ENCODE measurements at places on chromosomes 4 and X. TPM values are rescaled to one million over a fixed set of nuclear protein-coding genes. Genes with fewer than 3 reads are reported as not detected.

- DNase-seq, result no peak
Measured at GRCh38 chr4:39427520-39428114, 20.9 kb downstream of the KLB start.

GRCh38 chrX:15948318-15948660, 93.7 kb upstream of the AP1S2 start:
- no peak for DNase-seq

- DNase-seq, result no peak
Measured at GRCh38 chrX:120672841-120673530, 43.1 kb upstream of the C1GALT1C1 start.

The DUSP21 gene
- total RNA-seq, result not detected

GRCh38 chr4:106208481-106209460, 107.2 kb downstream of the TBCK start:
- no peak for DNase-seq

The HTN1 gene
- total RNA-seq, result not detected

GRCh38 chr4:186132577-186133242, 28.2 kb downstream of the FAM149A start:
- DNase-seq, result no peak

DNA sequence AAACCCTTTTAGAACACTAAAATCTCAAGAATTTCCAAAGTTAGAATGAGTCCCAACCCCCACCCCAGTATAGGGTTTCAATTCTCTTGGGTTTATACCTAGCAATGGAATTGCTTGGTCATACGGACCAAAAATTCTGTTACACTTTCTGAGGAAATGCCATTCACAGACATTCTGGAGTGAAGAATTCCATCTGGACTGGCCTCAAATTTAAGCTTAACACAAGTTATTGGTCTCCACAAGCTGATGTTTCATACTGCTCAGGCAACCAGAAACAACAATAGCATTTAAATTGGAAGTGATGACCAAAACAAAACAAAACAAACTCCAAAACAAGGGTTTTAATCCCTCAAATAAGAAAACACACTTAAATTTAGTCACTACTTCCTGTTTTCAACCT, 51.1 kb downstream of the GPC4 start:
- DNase-seq, result no peak

DNA sequence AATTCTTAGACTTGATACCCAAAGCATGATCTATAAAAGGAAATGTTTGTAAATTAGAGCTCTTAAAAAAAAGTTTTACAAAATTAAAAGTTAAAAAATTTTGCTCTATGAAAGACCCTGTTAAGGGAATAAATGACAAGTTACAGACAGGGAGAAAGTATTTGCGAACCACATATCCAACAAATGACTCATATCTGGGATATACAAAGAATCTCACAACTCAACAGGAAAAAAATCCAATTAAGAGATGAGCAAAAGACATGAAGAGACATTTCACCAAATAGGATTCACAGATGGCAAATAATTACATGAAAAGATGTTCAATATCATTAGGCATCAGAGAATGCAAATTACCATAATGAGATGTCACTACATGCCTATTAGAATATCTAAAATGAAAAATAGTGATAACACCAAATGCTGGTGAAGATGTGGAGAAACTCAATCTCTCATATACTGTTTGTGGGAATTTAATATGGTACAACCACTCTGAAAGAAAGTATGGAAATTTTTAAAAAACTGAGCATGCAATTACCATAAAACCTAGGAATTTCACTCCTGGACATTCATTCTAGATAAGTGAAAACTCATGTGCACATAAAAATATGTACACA, 100.8 kb upstream of the EOLA2 start:
- no peak for DNase-seq

GRCh38 chr4:63901304-63901703, 507.9 kb downstream of the TECRL start:
- DNase-seq, result no peak

DNA sequence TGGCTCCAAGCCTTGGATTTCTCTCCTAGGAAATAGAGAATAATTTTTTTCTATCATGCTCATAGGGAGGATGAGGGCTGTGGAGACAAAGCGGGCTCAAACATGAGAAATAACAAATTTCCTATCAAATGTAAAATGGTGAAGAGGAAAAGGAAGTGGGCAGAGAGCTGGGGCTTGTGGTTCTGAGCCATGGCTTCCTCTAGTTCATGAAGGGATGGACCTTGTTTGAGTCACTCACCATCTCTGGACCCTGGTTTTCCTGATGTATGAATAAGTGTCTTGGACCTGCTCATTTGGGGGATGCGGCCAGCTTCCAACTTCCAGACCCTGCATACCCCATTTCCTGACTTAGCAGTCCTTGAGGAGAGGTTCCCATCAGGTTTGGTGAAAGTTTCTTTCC, 63.0 kb downstream of the MSX1 start:
- no peak for DNase-seq

DNA sequence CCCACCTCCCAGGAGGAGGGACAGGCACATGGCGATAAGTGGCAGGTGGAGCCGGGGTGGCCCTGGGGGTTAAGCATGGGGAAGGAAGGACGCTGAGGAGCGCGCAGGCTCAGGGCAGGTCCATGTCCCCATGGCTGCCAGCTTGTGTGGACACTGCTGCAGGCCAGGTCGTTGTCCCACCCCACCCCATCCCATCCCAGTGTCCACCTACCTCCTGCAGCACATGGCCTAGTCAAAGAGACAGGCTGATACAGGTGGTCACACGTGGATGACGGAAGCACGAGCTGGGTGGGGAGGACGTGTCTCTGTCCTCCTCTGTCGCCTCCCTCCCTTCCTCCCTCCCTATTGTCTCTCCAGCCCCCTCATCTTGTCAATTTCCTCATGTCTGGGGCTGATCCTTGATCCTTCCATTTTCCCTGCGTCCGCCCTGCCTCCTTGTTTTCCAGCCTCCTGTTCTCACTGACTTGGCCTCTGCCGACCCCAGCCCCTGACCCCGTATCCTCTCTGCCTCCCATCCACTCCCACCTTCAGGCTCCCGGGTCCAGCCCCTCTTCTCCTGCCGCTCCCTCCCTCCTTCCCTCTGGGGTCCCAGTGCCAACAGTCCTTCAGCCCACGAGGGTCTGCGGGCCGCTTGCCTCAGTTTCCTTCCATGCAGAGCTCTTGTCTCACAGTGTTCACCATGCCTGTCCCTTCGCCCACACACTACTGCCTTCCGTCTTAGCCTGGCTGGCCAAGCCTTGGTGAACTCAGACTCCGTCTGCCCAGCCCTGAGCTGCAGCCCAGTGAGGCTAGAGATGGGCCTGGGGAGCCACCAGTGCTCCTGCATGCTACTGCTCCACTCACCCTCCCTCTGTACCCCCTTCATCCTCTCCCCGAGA, 15.5 kb upstream of the ADD1 start:
- no peak for DNase-seq

DNA sequence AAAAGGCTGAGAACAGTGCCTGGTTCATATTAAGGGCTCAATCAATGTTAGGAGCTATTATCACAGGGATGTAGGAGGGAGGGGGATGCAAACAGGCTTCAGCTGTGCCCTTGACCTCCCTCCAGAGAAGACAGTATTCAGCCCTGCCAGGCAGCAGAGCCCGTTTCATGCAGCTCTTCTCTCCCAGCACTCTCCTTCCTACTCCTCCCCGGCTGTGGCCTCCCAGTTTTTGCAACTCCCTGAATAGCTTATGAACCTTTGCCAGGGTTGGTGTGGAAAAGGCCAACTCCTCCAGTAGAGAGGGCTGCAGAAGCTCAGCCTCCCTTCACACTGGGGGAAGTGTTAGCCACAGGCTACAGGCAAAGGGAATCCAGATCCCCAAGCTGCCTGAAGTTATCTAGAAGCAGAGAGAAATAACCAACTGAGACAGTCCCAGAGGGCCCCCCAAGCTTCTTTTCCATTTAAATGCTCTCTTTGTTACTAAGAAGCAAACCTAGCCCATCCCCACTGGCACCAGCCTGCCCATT, 31.7 kb upstream of the APLN start:
- no peak for DNase-seq

DNA sequence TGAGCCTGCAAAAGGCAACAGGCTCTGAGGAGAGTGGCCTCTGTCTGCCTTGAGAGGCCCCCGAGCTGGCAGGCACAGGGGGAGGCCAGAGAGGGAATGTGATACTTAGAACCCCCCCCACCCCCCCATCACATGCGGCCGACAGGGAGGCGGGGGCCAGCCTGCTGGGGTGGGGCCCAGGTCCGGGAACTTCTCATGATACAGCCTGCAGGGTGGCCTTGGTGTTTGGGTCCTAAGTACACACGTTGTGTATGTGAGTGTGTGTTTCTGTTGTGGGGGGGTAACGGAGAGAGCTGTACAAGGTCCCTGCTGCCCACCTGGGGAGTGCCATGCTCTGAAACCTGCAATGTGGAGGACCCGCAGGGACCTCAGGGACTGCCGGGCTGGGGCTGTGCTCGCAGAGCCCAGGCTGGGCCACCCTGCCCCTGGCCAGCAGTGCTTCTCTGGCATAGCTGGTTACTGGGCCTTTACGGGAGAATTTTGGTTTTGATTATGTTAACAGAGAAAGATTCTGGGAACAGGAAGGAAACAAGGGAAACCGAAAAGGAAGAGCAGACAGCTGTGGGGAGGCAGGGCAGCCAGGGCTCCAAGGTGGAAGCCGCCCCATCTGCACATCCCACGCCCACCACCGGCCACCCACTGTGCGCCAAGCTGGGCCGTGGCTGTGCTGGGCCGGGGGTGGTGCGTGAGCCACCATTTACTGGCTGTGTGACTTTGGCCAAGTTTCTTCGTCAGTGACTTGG, 19.9 kb downstream of the SH3BP2 start:
- DNase-seq, result no peak

GRCh38 chrX:72685810-72686456, 28.2 kb downstream of the PHKA1 start:
- no peak for DNase-seq

- DNase-seq, result no peak
Measured at GRCh38 chr4:174172274-174172673, 111.2 kb downstream of the FBXO8 start.

GRCh38 chr4:159383562-159383931, 280.7 kb downstream of the RAPGEF2 start:
- no peak for DNase-seq

- DNase-seq, result no peak
Measured at GRCh38 chr4:41212616-41213203, 1.6 kb downstream of the APBB2 start.

- DNase-seq, result no peak
Measured at GRCh38 chrX:5876984-5877596, 351.6 kb downstream of the NLGN4X start.

DNA sequence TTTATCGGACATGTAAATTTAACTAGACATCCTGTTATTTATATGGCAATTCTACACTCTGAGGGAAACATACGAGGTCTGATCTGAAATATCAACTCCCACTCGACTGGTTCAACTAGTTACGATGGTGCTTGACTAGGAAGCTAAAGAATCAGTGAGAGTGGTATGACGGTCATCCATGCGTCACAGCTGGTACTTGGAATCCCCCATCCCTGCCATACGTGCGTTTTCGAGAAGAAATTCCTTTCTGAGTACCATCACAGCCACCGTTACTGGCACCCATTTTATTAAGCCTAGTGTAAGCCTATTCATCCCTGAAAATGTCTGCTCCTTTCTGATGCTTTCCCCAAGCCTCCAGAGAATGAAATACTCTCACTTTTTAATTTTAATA, 695 bp upstream of the PIGA start:
- peak; percentile 13 for DNase-seq

DNA sequence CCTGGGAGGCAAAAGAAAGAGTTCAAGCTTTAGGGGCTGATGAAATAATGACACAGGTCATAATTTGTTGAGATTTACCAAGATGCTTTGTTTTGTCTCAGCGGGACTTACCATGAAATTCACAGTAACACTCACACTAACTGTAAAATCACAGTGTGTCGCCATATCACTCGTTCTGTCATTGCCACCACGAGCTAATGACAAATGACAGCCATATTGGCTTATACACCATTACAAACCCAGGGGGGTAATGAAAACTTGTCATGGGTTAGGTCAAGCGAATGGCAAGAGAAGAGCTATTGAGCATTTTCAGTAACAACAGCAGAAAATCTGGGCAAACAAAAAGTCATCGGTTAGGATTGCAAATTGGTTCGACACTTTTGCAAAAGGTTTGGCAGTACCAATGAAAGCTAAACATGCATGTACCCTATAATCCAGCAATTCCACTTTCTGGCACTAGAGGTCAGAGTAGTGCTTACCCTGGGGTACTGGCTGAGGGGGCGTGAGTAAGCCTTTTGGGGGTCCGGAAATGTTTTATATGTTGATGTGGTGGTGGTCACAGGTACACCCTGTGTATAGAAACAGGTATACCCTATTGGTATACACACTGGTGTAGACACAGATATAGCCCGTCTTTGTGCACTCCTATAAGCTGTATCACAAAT, 83.9 kb upstream of the RAI2 start:
- DNase-seq, result peak; percentile 22

The EDA2R gene
- total RNA-seq, result 3.0 TPM

The MAPK10 gene
- not detected for total RNA-seq

The FAM184B gene
- total RNA-seq, result not detected

- DNase-seq, result no peak
Measured at GRCh38 chr4:106677213-106677612, 308.6 kb upstream of the GIMD1 start.

- DNase-seq, result peak; percentile 44
Measured at GRCh38 chr4:165301833-165302232, 25.6 kb upstream of the MSMO1 start.

GRCh38 chr4:73376251-73376650, 27.8 kb upstream of the ALB start:
- no peak for DNase-seq

The TEX13B gene
- total RNA-seq, result not detected

The ODAM gene
- not detected for total RNA-seq

The YY2 gene
- 2.0 TPM for total RNA-seq

The HTR2C gene
- total RNA-seq, result not detected

GRCh38 chr4:171583790-171584189, 229.4 kb upstream of the GALNTL6 start:
- no peak for DNase-seq

The MORF4L2 gene
- total RNA-seq, result 126 TPM

DNA sequence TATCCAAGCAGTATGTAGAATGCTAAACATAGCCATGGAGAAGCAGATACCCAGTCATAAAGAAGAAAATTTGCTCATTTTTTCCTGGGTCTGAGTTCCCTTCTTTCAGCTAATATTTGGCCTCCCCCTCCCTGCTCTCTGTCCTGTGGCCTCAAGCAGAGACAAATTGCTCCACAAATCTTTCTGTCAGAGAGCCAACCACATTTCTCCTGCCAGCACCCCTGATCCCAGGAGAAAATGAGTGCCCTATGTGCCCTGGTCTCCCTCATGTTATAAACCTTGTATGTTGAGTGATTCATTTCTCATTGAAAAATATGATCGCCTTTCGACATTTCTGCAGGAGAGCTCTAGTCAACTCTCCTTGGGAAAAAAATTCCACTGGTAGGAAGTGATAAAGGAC, 82.0 kb downstream of the TMEM156 start:
- no peak for DNase-seq

The ZNF595 gene
- 11.8 TPM for total RNA-seq

The RAB41 gene
- not detected for total RNA-seq

- no peak for DNase-seq
Measured at GRCh38 chrX:28552322-28552721, 34.9 kb upstream of the IL1RAPL1 start.

The GCNA gene
- 5.9 TPM for total RNA-seq

- no peak for DNase-seq
Measured at GRCh38 chrX:17298564-17298963, 76.4 kb upstream of the NHS start.
